ENCODE measurements at places on chromosomes 13 and 19.

- DNase-seq, result no peak
Observed at GRCh38 chr19:13623716-13624710, 117.7 kb upstream of the CACNA1A start.

GRCh38 chr13:30194906-30195305 lies 112.4 kb downstream of the KATNAL1 start:
- no peak for DNase-seq

DNA sequence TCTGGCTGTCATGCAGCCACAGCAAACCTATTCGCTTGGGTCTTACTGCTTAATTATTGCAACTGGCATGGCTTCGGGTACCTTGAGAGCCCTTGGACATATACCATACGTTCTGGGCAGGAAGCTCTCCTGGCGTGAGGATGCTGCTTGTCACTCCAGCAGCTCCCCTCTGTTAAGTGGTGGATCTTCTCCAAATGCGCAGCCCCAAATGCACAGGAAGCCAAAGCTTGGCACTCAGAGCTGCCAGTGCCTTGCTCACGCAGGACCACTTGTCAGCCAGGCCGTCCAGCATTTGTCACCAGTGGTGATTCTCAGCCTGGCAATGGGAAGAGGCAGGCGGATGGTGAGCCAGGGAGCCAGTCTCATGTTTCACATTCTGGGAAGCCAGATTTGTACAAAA lies 158.6 kb downstream of the KATNAL1 start:
- no peak for DNase-seq

- no peak for DNase-seq
Observed at GRCh38 chr13:31747291-31747690, 8.0 kb downstream of the RXFP2 start.

DNA sequence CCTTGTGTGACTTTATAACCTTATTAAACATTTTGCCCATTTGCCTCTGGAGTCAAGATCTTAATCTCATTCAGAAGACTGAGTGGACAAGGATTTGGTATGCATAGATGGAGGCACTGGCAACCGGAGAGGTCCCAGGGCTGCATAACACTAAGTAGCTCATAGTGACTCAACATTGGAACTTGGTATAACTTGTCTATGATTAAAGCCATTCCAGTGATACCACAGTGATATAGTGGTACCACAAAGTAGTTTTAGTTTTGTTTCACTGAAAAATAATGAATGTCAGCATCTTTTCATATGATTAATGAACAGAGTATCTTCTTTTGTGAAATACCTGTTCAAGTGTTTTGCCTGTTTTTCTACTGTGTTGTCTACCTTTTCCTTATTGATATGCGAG lies 26.4 kb downstream of the CDK8 start:
- no peak for DNase-seq

DNA sequence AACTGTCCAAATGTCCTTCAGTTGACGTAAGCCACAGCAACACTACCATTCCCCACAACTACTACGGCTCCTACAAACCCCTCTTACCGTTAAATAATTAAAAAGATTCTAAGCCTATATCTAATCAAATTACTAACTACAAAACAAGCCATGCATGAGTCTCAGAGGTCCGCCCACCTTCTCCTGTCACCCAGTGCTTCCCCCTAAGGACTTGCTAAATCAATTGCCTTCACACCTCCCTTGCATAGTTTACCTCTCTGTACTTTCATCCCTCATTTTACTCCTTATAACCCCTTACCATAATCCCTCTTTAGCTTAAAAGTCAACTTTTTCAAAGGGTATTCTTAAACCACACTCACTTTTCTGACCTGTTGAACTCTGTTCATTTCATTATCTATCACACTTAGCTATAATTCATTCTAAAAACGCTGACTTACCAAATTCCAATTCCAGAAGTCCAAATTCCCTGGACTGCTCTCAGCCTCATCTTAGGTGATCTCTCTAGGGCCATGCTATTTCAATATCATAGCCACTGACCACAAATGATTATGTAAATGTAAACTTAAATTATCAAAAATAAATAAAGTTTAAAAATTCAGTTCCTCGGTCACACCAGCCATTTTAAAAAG lies 187.8 kb downstream of the DIAPH3 start:
- DNase-seq, result no peak

GRCh38 chr13:110347535-110348308 lies 40.6 kb downstream of the COL4A2 start:
- DNase-seq, result no peak

DNA sequence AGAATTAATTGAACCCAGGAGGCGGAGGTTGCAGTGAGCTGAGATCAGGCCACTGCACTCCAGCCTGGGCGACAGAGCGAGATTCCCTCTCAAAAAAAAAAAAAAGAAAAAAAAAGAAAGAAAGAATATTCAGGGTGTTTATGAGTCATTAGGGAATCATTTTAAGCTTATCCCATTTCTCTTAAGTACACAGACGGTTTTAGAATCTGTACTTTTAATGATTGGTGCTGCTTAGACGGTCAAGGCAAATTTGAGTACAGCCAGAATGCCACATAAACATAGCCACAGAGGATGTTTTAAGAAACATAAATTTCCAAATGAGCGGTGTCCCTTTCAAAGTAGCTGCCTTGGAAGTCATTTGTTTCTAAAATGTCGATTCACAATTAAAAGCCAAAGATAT lies 2.6 kb downstream of the SPRYD7 start:
- DNase-seq, result no peak

GRCh38 chr13:85266771-85267170 lies 532.4 kb downstream of the SLITRK6 start:
- no peak for DNase-seq

- no peak for DNase-seq
Observed at GRCh38 chr19:39193803-39194202, 3.0 kb upstream of the NCCRP1 start.

DNA sequence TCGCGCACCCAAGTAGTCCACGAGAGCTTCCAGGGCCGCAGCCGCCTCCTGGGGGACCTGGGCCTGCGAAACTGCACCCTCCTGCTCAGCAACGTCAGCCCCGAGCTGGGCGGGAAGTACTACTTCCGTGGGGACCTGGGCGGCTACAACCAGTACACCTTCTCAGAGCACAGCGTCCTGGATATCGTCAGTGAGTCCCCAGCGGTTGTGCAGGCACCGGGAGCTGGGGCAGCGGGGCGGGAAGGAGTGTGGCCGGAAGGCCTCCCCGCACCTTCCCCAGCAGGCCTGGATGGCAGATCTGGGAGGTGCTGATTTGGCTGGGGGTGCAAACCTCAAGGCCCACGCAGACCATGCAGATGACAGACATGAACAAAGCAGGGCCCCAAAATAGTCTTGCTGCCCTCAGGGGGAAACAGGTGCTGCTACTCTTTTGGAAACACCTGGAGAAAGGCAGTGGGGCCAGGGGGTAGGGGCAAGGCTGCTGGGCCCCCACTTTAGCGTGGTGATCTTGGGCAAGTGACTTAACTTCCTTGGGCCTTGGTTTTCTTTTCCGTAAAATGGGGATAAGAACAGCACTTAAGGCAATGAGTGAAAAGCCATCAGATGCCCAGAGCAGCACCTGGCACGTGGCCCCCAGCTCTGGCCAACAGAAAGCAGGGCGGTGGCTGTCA lies 4.0 kb downstream of the MAG start:
- DNase-seq, result no peak

- no peak for DNase-seq
Observed at GRCh38 chr13:23788459-23788858, 100.7 kb downstream of the MIPEP start.
